ENCODE measurements at places on chromosomes 16 and 17.

- DNase-seq: no peak
Observed at GRCh38 chr17:18917506-18918032, 34.4 kb upstream of the SLC5A10 start.

- DNase-seq: no peak
Observed at GRCh38 chr17:866568-867103, 84.5 kb downstream of the MRM3 start.

DNA sequence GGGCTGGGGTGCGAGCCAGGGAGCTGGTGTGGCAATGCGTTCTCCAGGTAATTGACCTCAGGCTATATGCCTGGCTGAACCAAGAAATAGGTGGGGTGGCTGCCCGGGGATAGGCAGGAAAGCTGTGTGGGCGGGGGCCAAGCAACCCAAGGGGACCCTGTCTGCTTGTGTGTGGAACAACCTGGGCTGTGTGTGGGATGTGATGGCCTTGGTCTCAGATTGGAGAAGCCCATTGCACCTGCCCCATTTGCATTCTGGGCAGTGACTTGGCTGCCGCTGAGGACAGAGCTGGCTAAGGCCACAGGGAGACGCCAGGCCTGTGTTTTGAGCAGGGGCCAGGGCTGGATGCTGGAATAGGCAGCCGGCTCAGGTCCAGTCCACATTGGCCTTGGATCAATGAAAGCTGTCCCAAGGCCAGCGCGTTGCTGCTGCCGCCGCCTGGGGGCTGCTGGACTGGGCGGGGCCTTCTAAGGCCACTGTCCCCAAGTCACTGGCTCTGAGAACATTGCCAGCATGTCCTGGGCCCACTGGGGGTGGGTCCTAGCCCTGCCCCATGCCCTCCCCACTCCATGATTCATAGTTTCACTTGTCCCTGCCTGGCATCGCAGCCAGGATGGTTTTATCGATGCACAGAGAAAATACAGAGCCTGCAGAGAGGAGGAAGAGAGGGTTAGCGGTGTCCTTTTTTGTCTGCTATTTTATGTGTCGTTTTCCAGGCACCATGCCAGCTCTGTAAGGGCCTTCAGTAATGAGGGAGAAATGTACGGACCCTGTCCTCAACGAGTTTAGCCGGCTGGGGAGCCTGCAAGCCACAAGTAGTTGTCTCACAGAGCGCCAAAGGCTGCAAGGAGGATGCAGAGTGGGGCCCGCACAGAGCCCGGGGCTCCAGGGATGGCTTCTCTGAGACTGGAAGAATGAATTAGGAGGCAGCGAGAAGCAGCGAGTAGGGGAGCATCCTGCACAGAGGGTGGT lies 43.9 kb downstream of the NKD1 start:
- DNase-seq: no peak

DNA sequence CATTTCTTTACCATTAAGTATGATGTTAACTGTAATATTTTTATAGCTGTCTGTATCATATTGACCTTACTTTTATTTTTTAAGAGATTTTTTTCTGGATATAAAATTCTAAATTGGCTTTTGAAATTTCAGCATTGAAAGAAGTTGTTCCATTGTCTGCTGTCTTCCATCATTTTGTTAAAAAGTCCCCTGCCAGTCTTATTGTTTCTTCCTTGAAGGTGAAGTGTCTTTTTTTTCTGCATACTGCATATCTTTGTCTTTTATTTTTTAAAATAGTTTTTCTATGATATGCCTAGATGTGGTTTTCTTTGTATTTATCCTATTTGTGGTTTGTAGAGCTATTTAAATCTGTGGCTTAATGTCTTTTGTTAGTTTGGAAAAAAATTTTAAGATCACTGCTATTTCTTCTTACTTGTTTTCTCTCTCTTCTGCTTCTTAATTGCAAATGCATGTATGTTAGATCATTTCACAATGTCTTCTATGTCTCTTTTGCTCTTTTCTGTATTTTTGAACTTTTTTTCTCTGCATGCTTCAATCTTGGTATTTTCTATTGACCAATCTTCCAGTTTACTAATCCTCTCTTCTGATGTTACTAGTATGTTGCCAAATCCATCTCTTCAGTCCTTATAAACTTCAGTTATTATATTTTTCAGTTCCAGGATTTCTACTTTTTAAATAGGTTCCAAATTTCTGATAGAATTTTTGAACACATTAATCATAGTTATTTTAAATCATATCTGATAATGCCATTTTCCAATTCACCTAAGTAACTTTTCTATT lies 20.2 kb downstream of the IL21R start:
- DNase-seq: no peak

- no peak for DNase-seq
Observed at GRCh38 chr17:50684288-50684611, 23.5 kb downstream of the ANKRD40 start.

GRCh38 chr16:86455116-86455515 lies 55.2 kb upstream of the FOXF1 start:
- DNase-seq: no peak

DNA sequence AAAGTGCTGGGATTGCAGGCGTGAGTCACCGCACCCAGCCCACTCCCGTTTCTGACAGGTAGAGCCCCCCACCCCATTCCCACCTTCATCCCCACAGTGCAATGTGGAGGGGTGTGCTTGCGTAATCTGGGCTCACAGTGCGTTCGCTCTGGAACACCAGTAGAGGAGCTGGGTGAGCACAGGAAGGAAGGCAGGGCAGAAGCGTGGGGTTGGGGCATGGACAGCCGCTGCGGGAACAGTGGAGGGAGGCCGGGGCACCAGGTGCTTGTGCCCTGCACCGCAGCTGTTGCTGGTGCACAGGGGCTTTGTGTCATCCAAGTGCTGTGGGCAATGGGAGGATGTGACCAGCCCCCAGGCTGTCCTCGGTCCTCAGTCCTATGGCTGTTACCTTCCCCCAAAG lies 24.7 kb downstream of the KDM8 start:
- DNase-seq: no peak

DNA sequence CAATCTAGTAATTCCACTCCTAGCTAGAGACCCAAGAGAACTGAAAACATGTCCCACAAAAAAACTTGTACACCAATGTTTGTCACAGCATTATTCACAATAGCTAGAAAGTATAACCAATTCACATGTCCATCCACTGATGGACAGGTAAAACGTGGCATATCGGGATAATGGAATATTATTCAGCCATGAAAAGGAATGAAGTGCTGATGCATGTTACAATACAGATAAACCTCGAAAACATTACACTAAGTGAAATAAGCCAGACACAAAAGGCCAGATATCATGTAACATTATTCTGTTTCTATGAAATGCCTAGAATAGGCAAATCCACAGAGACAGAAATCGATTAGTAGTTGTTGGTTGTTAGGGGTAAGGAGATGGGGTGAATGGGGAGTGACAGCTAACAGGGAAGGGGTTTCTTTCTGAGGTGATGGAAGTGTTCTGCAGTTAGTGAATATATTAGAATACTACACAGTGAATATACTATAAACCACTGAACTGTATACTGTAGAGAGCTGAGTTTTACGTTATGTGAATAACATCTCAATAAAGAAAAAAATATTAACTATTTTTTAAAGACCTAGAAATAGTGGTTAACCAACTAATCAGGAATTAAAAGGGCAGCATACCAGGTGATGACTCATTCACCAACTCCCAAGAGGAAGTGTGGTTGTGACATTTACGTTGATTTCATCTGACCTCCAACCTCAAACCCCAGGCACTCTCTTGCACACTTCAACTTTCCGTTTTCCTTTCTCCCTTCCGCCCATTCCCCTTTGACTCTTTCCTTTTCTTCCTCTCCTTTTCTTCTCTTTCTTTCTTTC lies 48.6 kb downstream of the GAS7 start:
- no peak for DNase-seq

DNA sequence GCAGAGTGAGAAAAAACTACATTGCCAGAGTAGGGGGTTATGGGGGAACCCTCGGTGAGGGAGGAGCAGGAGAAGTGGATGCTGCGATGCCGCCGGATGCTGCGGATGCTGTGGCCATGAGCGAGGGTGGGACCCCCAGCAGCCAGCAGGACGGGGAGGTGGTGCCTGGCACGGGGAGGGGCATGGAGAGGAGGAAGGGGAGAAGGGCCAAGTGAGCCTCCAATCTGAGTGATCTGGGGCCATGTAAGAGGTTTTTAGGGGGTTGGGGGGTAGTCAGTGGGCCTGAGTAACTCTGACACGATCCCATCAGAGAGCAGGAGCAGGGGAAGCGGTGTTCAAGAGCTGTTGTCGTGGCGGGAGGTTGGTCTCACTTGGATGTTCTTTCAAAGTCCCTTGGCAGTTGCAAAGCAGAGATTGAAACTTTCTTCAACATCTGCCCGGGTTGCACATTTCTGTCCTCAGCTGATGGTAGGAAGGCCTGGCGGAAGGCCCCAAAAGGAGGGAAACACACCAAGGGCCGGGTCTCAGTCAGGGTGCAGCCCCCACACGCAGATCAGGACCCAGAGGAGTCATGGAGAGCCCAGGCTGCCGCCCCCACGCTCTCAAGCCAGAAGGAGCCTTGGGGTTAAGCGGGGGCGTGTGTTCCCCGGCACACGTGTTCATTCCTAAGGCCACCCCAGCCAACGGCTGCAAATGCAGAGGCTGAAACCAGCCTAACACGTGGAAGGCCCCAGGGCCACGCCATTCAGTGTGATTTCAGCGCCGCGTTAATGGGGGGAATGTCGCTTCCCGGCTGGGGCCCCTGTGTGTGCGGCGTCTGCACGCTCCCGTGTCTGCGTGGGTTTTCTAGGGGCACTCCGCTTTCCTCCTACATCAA lies 81.7 kb downstream of the ZDHHC7 start:
- DNase-seq: no peak

DNA sequence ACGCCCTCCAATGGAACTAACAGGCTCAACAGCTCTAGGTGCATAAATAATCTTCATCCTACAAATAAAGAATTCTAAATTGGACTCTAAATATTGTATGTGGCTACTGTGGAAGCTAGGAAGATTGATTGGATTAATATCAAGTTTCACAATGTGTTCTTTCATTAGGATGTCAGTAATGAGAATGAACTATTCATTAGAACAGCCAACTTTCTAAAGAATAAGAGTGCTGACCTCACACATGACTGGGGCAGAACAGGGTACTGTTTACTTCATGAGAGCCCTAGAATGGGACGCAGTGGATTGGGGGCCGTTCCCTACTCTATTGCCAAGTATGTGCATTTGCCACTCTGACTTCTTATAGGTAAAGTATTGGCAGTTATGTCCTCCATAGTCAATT lies 528.2 kb upstream of the RBFOX1 start:
- no peak for DNase-seq

- DNase-seq: no peak
Observed at GRCh38 chr17:36856903-36857381, 80.3 kb upstream of the LHX1 start.

DNA sequence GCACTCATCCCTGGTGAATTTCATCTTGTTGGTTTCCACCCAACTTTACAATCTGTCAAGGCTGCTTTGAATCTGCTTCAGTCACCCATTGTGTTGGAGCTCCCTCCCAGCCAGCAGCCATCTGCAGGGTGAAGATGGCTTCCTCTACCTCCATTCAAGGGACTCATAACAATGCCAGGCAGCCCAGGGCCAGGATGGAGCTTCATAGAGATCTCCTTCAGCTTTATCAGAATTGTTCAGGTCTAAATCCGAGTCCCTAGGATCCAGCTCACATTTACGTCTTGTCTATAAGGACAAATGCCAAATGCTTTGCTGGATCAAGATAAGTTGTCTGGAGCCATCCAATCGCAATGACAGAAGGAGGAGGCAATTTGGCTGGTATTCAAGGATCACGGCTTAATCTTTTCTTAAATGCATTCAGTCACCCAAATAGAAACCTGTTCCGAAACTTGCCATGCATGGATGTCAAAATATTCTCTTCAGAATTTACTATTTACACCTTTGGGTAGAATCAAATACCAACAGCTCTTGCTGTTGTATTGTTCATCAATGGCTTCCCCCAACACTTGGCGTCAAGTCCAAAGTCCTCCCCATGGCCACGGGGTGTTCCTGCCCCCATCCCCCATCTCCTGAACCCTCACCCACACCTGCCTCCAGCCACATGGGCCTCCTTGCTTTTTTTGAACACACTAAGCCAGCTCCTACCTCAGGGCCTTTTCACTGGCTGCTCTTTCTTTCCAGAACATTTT lies 3.8 kb upstream of the FAM171A2 start:
- DNase-seq: no peak

- DNase-seq: no peak
Observed at GRCh38 chr17:73010414-73010813, 82.1 kb downstream of the SLC39A11 start.

- no peak for DNase-seq
Observed at GRCh38 chr16:23843143-23843542, 7.4 kb downstream of the PRKCB start.

DNA sequence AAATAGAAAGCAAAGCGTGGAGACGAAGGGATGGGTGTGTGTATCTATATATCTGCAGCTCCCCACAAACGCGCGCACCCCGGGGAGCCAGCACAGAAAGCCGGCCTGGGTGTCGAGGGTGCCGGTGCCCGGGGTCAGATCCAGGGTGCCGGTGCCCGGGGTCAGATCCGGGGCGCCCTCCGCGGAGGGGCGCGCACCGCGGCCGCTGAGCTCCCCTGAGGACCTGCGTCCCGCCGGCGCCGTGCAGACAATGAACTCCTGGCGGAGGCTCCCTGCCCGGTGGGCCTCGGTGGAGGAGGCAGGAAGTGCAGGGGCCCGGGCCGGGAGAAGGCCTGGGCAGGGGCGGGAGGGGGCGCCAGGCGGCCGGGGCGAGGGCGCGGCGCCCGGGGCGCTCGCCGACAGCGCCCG lies 1.1 kb downstream of the ZNF423 start:
- DNase-seq: no peak

- no peak for DNase-seq
Observed at GRCh38 chr16:89371968-89372634, 118.3 kb downstream of the ANKRD11 start.

DNA sequence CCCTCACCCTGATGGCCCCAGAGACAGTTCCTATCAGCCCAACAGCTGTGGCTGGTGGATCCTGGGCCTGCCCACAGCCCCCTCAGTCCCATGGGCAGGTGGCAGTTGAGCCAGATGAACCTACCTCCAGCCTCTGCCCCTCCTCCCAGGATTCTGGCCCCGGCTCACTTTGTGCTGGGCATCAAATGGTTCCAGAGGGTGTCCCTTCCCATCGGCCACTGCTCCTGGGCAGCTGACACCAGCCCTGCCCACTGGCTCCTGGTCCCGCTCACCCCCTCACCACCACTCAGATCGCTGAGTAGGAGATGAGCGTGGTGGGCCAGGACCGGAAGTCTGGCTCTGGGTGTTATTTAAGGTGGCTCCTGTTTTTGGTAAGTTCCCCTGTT lies 2.0 kb downstream of the TTYH2 start:
- no peak for DNase-seq

- DNase-seq: no peak
Observed at GRCh38 chr17:33983824-33984574, 271.1 kb upstream of the CCL2 start.
